Body of pancreas (tissue), 4 donors: ENCODE measurements at places on chromosomes 6 and 20. TPM values are rescaled to one million over a fixed set of nuclear protein-coding genes. Genes with fewer than 3 reads are reported as not detected.

Gene BCAS1
- total RNA-seq, result not detected

GRCh38 chr20:45419188-45420091 lies 3.5 kb downstream of the PIGT start:
- peak; percentile 94 for DNase-seq

- no peak for DNase-seq
These were observed 84.5 kb upstream of the LRFN2 start for GRCh38 chr6:40671694-40672050.

DNA sequence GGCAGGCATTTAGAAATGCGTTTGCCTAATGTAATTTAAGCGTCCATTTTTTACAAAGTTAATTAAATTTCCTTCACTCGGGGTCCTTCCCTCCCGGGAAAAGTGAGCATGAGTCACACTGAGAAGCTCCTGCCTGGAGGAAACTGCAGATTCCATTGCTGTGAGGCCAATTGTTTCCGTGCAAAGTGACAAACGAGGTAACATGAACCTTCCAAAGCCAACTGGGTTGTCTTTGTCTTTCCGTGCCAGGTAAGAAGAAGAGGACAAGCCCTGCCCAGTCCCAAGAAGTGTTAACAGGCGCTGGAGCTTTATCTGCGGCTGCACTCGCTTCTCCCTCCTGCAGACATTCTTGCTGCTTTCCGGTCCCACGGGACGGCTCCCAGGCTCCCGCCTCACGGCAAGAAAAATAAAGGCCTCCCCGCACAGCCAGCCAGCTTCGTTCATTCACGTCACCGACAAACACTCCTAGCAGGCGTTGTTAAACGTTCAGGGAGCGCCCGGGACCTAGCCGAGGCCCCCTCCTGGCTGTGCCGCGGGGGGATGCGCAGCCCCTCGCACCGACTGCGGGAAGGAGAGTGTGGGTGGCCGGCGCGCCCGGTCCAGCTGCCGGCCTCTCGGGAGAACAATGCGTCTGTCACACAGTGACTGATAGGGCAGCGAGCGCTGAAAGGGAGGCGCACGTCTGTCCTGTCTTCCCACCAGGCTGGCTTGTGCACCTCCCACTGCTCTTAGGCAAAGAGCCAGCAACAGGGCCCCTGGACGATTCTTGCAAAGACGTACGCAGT lies 61.5 kb upstream of the HDDC2 start:
- DNase-seq, result peak; percentile 22

DNA sequence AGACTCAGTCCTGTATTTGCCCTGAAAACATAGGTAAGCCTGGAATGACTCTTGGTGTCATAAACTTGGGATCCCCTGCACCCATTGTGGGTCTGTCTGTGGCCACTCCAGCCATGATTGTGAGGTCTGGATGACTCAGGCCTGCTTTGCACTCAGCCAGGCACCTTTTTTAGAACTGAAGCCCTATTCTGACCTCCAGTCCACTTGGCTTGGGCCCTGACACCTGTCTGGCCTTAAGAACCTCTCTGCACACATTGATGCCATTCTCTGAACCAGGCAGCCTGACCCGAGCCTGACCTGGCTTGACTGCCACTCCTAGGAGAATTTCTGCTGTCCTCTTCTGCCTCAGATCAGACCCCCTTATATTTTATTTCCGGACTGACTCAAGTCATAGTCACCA lies 383.7 kb downstream of the MAFB start:
- no peak for DNase-seq
